ENCODE measurements at places on chromosomes 4 and X.

- no peak for DNase-seq
Observed at GRCh38 chr4:123418351-123418931, 21.8 kb downstream of the SPRY1 start.

DNA sequence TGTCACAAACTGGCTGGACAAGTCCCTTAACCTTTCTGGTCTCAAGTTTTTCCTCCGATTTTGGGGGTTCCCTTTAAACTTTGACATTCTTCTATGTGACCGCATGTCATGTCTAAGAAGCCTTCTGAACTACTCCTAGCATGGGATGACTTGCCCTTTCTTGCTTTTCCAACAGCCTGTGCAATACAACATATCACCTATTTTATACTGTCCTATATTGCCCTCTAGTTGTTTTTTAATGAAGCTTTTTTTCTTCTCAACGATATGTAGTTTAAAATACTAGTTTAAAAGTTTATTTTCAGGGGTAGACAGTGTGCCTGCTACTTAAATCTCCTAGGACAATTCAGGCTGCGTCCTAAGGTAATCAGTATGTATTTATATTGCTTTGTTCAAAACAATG lies 1.0 kb upstream of the IGBP1 start:
- no peak for DNase-seq

GRCh38 chrX:3351276-3351675 lies 4.8 kb upstream of the MXRA5 start:
- no peak for DNase-seq

GRCh38 chr4:79267671-79268070 lies 58.2 kb downstream of the NAA11 start:
- DNase-seq, result no peak

DNA sequence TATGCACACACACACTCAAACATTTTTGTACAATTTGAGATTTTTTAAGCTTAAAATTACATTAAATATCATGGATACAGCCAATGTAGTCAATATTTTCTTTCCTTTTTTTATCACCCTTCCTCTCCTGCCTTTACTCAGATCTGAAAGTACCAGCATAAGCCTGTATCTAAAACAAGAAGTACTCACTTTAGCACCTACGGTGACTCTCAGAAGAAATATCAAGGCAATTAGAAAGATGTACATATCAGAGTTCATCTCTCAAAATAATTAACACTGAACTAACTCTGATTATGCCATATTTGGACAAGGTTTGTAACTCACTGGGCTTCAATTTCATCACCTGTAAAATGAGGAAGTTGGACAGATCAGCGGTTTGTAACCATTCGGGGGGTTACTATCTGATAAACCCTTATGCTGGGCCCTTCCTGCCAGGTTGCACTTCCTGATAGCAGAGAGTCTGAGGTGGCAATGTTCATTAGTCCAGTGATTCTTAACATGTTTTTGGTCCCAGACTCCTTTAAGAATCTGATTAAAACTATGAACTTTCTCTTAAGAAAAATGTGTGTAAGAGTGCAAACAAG lies 5.7 kb upstream of the GPR174 start:
- no peak for DNase-seq

DNA sequence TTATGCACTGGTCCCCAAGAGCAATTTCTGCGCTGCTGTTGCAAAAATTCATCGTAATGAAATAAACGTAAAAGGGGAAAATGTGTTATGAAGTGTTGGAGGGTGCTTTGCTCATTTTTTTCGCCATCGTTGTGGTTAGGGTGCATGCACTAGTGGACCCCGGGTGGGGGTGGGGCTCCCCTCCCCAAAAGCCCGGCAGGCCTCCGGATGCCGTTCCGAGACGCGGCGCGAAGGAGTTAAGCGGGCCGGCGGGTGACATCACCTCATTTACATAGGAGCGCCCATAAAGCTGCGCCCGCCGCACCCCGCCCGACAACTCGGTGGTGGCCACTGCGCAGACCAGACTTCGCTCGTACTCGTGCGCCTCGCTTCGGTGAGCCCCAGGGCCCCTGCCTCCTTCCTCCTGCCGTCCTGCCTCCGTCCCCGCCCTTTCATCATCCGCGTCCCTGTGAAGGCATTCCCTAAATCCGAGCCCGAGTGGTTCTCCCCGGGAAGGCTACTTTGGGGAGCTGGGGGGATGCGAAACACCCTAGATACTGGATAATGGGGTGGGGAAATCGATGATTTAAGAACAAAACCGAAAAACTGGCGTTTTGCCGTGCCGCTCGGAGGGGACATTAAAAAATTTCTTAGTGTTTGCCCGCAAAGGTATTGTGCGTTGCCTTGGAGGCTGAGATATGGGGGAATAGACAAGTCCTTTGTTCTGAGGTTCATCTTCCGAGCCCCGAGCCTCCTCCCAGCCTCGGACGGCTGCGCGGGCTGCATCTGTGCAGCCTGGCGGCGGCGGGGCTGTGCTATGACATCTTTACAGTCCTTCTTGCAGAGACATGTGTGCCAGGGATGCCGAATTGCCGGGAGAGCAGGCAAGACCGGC lies at the start of gene TMSB4X:
TMSB4X (plus strand) TSS at position 315 of the 874 bp plus-strand sequence.
- DNase-seq, result peak; percentile 77

DNA sequence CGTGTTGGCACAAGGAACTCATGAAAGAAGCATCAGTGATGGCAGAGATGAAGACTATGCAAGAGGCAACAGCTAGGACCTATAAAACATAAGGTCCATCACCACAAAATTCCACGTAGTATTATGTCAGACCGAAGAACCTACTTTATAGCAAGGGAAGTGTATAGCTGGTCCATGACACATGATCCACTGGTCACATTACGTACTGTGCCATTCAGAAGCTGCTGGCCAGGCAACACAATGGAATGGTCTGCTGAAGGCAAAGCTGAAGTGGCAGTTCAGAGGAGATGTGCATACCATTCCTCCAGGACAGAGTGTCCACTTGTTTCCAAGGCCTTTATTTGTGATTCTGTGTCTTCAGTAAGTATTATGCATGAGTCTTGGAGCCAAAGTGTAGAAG lies 215.5 kb upstream of the UGT8 start:
- no peak for DNase-seq

DNA sequence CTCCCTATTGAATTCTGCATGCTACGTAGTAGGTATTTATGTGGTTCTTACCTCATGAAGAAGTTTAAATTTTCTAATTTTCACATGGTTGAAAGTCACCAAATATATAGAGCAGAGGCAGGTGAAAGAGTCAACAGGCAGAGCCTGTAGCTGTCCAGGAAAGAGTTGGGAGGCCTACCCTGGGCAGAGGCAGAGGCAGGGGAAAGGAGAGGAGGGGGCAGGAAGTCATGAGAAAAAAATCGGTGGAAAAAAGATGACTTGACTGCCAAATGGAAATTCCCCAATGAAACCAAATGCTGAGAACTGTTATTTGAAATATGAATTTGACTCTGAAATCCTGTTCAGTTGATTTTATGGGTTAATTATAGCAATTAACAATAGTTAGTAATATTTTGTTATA lies 23.1 kb upstream of the GPR34 start:
- no peak for DNase-seq

DNA sequence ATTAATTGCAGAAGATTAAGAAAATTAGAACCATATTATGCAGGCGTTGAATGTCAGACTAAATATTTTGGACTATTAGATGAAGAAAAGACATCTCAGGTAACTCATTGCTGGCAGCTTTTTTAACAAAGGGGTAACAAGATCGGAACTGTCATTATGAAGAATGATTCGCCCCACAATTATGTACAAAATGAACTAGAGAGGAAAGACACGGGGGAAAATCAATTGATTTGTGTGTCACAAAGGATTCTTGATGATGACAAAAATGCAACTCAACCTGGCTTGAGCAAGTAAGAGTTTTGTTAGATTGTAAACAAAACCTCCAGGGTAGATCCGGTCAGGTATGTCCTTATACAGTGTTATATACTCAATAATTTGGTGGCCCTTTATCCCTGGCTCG lies 12.5 kb upstream of the DCLK2 start:
- DNase-seq, result no peak

DNA sequence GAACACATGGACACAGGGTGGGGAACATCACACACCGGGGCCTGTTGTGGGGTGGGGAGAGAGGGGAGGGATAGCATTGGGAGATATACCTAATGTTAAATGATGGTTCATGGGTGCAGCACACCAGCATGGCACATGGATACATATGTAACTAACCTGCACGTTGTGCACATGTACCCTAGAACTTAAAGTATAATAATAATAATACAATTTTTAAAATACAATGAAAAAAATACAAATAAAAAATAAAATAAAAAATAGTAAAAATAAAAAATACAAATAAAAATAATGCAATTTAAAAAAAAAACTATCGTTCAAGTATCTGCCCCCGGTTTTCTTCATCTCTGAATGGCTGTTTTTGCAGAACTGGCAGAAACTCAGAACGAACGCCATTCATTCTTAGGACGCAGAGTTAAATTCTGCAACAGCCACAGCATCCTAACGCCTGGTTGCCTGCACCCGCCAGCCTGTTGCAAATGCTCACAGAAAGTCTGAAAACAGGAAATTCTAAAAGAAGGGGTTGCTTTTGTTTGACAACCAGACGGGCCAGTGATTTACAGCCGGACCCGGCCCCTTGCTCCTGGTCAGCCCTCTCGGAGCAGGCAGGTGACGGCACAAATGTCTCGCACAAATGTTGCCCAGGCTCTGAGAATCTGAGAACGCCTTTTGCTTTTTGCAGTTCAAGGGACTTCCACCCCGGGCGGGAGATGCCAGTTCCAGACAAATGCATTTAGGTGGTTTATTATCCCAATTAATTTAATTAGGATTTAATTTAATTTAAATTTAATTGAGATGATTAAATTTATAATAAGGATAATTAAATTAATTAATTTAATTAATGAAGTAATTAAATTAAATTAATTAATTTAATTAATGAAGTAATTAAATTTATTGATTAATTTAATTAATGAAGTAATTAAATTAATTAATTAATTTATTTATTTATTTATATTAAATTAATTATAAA lies 47.8 kb downstream of the CRLF2 start:
- no peak for DNase-seq

DNA sequence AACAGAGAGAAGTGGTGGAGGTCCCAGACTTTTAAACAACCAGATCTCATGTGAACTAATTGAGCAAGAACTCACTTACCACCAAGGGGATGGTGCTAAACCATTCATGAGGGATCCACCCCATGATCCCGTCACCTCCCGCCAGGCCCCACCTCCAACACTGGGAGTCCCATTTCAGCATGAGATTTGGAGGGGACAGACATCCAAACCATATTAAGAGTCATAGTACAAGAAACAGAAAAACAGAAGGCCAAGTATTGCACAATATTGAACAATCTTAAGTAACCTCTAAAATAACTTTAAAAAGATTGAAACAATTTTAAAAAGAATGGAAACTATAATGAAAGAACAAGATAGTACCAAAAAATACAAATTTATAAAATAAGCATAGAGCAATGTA lies 110.0 kb downstream of the CBR4 start:
- no peak for DNase-seq

DNA sequence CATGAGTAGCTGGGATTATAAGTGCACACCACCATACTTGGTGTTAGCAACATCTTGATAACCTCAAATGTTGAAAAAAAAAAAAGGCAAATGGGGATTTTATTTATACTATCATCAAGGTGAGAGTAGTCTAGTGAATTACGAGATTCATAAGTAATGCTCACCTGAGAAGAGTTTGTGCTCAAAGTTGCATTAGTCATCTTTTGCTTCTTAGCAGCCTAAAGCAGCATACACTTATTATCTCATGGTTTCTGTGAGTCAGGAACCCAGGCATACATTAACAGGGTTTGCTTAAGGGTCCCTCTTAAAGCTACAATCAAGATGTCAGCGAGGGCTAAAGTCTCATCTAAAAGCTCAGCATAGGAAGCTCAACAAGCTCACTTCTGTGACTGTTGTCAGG lies 8.2 kb upstream of the EXOSC9 start:
- DNase-seq, result no peak

- no peak for DNase-seq
Observed at GRCh38 chr4:46445710-46446314, 55.9 kb upstream of the GABRA2 start.

- DNase-seq, result no peak
Observed at GRCh38 chr4:148955564-148956297, 513.5 kb upstream of the NR3C2 start.

- no peak for DNase-seq
Observed at GRCh38 chr4:109826719-109827118, 1.1 kb upstream of the RRH start.

- no peak for DNase-seq
Observed at GRCh38 chr4:179071131-179071530, 1628.9 kb upstream of the AGA start.

GRCh38 chrX:129957241-129958082 lies 25.0 kb upstream of the BCORL1 start:
- no peak for DNase-seq

GRCh38 chr4:835148-836002 lies 9.4 kb upstream of the CPLX1 start:
- no peak for DNase-seq

GRCh38 chrX:11272290-11272689 lies 20.9 kb upstream of the AMELX start:
- DNase-seq, result no peak

DNA sequence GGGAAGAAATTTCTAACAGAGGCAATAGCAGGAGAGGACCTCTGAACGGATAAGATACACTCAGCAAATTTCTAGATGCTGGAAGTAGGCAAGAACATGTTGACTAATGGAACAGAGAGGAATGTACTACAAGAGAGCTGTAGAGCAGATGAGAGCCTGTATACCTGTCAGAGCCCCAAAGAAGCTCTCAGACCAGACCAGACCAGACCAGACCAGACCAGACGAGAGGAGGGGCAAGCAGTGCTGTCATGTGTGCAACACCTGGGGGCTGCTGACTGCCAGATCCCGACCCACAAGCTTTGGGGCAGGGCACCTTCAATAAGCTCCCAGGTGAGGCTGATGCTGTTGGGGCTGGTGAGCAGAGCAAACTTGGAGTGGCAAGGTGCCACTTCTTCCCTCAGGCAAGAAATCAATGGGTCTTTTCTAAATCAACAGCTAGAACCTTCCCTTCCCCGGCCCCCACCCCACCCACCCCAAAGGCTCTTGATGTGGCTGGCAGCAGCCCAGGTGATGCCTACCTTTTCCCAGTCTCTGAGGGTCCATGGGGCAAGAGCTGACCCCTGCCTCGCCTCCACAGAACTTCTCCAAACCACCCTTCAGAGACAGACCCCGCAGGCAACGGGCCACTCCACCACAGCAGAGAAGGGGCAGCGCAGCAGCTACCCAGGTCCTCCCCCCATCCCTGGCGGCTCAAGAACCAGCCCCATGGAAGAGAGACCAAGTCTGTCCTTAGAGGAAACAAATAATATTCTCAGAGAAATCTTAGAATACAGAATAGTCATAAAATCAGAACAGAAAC lies 32.7 kb downstream of the MECP2 start:
- DNase-seq, result no peak

All from activated CD4-positive, alpha-beta T cell treated with anti-CD3 and anti-CD28 coated beads, Interleukin-2, amount 50 U/mL, for 1 hour (primary cell).